NCI-H2081 (cell line): ENCODE measurements at places on chromosomes 2 and 18.

- DNase-seq, result no peak
These were observed 47.3 kb upstream of the C1D start for GRCh38 chr2:68110102-68110501.

DNA sequence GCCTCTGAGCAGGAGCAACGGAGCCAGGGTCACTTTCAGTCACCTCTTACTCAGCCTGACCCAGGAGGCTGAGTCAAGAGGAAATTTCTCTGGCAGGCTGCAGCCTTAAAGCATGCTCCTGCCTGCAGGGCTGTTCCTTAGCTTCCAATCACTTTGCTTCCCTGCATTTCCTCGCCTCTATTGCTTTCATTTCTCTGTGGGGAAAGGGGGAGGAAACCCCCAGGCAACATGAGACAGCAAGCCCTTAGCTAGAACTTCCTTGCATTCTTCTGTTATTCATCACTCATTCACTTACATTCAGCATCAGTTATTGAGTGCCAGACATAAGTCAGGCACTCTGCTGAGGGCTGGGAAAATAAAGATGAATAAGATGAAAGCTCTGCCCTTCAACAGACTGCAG is 13.0 kb downstream of the XDH start:
- no peak for DNase-seq

GRCh38 chr2:28633746-28634145 is 117.9 kb upstream of the PPP1CB start:
- no peak for DNase-seq

DNA sequence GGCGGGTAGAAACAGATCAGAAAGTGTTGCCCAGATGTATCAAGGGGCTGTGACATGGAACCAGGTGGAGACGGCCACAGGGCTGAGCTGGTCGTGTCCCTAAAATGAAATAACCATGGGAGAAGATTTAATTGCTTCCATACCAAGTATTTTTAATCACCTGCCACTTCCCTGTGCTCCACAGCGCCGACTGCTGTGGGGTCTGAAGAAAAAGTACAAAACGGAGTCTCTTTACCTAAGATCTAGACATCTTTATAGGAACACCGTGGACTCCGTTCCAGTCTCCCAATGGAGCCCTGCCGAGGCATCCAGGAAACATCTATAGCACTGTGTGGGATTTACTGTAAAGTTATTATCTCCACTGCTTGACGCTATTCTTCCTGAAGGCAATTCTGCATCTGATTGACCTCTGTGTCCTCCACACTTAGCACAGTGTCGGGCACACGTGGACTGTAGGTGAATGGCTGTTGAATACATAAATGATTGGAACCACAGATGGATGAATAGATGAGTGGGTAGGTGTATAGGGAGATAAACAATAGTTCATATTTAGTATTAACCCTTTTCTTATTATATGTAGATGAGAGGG is 21.6 kb upstream of the GYPC start:
- no peak for DNase-seq

- DNase-seq, result no peak
These were observed 22.1 kb upstream of the TNS1 start for GRCh38 chr2:218024871-218025270.
